ENCODE measurements at places on chromosomes 3 and 15.

DNA sequence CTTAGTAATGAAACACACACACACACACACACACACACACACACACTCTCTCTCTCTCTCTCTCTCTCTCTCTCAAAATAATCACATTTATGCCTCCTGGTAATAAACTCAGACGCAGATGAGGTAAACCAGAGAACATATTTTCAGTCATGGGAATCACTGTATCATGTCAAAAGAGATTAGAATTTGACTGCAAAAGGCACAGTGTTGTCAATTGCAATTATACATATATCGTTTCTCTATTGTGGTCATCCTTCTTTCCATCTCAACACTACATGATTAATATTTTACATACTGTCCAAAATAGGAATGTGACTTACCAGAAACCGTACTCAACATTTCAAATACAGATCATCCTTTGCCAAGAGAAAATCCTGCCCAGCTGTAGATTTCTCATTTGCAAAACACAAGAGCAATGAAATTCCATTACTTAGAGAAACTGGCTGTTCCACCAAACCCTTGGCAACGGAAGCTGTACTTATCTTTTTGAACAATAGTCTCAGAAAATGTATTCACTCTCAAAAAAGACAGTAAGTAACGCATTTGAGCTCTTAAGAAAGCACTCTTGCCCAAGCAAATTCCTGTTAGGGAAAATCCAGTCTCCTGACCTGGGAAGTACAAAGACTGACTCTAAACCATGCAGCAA, 24.3 kb downstream of the PDZRN3 start:
- DNase-seq, result no peak

GRCh38 chr3:51997935-51998596, 2.4 kb upstream of the RPL29 start:
- DNase-seq, result peak; percentile 84

DNA sequence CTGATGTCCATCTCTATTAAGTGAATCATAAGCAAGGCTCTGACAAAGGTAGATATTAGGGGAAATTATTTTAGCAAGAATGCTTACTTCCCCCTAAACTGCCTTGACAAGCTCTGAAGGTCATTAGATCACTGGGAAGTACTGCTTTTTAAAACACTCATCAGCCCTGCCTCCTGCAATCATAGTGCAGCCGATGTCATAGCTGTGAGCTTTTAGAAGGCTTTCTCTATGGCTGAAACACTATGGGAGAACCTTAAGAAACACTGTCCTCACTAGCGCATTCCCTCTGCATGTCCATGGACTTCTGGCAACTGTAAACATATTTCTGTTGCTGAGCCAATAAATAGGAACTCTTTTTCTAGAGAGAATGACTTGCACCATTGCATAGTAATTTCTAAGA, 38.7 kb upstream of the PTPRG start:
- DNase-seq, result no peak

DNA sequence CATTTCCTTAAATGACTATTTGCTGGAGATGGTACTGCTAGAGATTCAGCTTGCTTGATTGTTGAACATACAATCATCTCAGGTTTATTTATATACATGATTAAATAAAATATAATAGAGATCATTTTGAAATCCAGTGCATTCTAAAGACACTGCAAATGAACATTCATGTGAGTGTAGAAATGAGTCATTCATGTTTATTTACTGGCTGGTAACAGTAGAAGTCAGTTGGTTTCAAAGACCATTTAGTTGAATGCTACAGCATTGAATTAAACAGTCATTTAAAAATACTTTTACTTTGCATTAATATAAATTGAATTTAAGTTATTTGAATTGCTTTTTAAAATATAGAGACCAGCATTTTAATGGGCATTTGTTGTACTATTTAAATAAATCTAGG, 551.9 kb upstream of the GOLIM4 start:
- DNase-seq, result no peak

DNA sequence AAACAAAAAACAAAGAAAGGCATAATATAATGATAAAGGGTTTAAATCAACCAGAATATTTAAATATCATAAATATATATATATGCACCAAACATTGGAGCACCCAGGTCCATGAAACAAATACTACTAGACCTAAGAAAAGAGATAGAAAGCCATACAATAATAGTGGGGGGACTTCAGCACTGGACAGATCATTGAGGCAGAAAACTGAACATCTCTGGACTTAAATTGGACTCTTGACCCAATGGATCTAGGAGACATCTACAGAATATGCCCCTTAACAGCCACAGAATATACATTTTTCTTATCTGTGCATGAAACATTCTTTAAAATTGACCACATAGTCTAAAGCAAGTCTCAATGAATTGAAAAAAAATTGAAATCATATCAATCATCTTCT, 48.7 kb upstream of the CD96 start:
- DNase-seq, result no peak

DNA sequence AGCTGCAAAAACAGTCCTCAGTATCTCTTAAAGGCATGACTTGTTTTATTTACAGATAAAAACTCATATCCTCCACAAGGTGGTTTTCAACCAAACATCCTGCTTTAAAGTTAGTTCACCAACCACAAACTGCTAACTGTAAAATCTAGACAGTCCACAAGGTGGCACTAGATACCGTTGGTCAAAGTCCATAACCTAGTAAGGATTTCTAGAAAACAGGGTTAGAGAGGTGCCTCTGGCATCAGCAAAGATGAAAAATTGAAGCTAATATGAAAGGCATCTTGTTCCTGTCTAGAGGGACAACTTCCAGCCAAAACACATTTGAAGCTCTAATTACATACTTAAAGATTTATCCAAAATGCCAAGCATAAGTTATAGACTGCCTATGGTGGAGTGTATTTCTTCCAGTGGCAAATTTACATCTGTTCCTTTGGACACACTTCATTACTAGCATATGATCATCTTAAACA, 56.0 kb downstream of the ZMAT3 start:
- peak; percentile 79 for DNase-seq

- DNase-seq, result no peak
Measured at GRCh38 chr15:81484086-81484955, 110.3 kb upstream of the TMC3 start.

GRCh38 chr3:178810181-178810580, 261.4 kb downstream of the ZMAT3 start:
- no peak for DNase-seq
